ENCODE measurements at places on chromosomes 2 and 18.
A peak's percentile ranks its signal among the peaks of the same experiment; 100 is the strongest.

GRCh38 chr2:74515981-74516633 lies 1.9 kb downstream of the TLX2 start:
- DNase-seq, result no peak

DNA sequence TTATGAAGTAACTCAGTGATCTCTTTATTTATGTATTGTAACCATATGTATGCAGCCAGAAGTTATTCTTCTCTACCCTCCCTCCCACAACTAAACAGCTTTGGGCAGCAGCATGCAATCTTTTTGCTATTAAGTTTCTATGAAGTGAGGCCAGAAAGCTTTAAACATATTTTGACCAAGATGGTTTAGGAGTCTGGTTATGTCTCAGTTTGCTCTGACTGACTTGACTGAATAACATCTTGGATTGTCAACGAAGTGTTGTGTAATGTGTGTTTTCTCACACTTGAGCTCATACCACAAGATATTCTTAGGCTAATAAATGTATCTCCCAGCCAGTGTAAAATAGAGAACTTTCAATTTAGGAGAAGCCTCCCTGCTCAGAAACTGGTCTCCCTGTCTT lies 104.3 kb downstream of the TTC27 start:
- DNase-seq, result no peak

DNA sequence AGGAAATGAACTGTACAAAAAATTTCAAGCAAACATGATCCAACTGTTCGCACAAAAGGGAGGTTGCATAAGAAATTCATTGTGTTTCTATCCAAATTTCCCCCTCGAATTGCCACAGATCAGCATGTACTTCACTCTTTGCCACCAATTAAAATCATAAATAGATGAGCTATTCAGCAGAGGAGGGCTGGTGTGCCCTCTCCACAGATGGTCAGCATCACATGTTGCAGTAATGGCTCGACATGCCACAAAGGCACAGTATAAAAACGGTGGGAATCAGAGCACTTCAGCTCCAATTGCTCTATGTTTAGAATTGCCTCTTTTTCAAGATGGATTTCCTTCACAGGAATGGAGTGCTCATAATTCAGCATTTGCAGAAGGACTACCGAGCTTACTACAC lies at the start of gene G6PC2:
G6PC2 (plus strand) TSS at position 289 of the 400 bp plus-strand sequence; CDS start at position 330, 41 bp downstream.
- DNase-seq, result no peak

GRCh38 chr18:38900031-38900430 lies 1334.4 kb upstream of the CELF4 start:
- no peak for DNase-seq

DNA sequence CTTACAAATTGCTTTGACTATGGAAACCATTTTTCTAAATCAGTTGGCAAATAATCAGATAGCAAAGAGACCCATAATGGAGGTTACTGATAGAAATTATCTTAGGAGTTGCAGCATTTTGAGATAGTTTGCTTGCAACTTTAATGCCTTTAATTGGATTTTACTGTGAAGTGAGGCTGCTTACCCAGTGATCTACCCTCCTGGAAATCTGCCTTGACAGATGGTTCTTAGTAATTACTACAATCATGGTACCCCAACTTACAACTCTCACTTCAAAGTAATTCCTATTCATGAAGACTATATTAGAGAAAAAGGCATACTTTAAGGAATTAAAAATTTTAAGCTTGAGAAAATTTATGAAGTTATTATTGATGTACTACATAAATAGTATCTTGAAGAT lies 1288.6 kb upstream of the CDH2 start:
- DNase-seq, result no peak

GRCh38 chr2:157470321-157470720 lies 26.4 kb upstream of the CYTIP start:
- DNase-seq, result no peak

DNA sequence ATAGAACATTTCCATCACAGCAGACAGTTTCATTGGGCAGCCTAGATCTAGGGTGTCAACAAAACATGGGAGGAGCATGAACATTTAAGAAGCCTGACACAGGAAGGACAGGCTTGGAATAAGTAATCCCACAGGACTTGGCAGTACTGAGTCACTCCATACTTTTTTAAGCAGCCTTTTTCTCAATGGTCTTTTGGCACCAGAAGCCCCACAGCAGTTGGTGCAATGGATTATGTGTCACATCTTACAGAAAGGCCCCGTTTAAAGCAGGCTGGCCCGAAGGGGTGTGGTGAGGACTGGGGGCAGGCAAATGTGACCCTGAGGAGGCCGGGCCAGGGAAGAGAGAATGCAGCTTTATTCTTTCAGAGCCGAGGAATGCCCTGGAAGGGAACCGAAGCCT lies 26.6 kb downstream of the SPTBN1 start:
- DNase-seq, result no peak

DNA sequence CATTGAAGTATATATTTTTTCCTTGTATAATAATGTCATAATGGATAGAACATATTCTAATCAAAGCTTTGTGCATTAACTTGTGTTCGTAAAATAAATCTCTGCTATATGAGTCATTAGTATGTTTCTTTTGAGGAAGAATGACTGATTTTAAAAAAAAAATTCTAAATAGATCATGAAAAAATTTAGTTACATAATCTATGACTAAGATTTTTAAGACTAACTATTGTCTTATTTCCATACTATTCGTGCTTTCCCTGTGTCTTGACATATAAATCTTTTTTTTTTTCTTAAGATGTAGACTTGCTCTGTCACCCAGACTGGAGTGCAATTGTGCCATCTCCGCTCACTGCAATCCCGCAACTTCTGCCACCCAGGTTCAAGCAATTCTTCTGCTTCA lies 226.1 kb downstream of the DSEL start:
- no peak for DNase-seq

DNA sequence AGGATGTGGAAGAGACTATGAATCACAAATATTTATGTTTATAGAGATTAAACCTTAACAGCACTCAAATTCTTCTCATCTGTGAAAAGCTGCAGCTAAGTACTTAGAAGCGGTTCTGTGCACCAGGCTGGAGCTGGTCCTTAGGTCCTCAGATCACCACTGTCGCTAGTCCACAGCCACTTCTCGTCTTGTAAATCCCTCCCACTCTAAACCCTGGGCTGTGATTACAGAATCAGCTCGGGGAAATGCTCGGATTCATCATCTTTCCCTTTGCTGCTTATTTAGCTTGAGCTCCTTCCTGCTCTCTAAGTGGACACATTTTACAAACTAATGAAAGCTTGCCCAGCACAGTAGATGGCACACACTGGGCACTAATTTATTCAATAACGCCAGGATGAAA lies 61.7 kb downstream of the RNF152 start:
- DNase-seq, result no peak

- DNase-seq, result no peak
These were observed 47.6 kb downstream of the STK17B start for GRCh38 chr2:196123679-196124373.

GRCh38 chr2:227617316-227618230 lies at the start of gene SCYGR4:
Gene SCYGR4, plus strand, starts transcription at chr2:227617498. Its CDS starts 0 bp downstream, at chr2:227617498.
- no peak for DNase-seq

DNA sequence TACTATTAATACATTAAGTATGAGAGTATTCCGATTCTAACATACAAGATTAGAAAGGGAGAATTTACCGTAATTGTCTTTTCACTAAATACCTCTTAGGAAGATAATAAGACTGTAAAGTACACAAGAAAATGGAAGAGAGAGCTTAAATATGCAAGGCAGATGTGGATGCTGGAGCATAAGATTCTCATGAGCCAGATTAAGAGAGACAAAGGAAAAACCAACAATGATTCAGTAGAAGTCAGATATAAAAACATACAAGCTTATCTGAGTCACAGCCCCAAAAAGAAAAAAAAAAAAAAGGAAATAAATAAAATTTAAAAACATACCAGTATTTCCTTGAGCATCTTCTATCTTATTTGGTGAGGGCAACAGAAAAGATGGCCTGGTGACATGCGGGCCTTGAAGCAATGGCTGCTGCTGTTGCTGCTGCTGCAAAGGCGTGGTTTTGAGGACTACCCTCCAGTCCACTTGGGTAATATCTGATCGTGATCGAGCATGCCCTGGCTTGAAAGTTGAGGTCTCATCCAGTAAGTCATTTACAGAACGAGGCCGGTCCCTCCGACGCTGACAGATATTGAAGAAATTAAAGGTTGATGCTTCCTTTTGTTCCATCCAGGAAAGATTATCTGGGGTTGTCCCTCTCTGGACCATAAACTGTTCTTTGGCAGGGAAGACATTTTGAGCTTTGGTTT lies 24.5 kb downstream of the PLEKHM3 start:
- no peak for DNase-seq

GRCh38 chr18:48290162-48290926 lies 118.8 kb downstream of the ZBTB7C start:
- DNase-seq, result no peak

DNA sequence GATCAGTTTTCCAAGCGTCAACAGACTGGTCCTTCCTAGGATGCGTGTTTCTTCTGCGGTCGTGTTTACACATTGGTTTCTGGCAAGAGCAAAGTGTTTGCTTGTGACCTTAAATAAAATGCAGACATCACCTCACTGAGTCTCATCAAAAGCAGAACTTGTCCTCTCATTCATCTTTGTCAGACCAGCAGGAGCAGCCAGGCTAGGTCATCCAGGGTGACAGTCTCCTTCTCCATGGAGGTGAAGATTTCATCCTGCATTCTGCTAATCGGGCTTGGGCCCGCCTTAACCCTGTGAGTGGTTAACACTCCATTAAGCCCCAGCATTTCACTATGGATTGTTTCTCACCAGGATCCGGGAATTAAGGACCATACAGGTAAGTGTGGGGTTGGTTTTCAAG lies 64.2 kb upstream of the PID1 start:
- no peak for DNase-seq

DNA sequence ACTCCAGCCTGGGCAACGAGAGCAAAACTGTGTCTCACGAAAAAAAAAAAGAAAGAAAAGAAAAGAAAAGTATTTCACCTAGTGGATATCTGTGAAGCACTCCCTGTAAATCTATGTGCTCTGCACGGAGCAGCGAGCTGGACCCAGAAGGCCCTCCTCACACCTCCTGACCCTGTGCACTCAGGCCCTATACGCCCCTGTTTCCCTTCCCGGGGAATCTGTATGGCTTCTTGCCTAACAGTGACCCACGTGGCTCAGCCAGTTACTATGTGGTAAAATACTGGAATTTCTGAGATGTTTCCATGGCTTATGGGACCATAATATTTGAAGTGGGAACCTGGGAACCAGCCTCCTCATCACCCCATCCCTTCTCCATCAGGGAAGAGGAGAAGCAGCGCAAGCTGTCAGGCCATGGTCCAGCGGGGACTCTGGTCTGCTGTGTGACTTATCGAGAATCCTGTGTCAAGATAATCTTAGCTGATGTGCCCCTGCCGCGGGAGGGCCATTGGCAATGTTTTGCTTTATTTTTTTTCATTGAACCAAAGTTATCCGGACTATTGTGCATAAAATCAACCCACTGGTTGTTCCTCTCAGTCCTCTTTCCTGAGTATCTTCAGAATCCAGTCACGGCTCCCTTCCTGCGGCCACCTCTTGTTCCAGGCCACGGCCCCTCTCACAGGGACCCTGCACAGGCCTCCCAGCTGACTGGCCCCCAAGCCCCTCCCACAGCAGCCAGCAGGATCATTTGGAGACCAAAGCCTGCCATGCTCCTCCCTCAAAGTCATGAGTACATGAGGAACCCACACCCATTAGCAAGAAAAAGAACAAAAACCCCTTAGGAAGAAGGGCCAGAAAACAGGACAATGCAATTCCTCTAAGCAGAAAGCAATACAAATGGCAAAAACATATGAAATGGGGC lies 30.6 kb downstream of the SDC1 start:
- no peak for DNase-seq

GRCh38 chr2:241841181-241842066 lies 17.3 kb downstream of the PDCD1 start:
- no peak for DNase-seq

GRCh38 chr2:160419776-160420505 lies 73.7 kb downstream of the RBMS1 start:
- DNase-seq, result no peak

GRCh38 chr2:128638341-128639119 lies 319.9 kb upstream of the HS6ST1 start:
- DNase-seq, result peak; percentile 80

- no peak for DNase-seq
These were observed 30.0 kb upstream of the NTSR2 start for GRCh38 chr2:11699686-11700670.

- DNase-seq, result no peak
These were observed 65.6 kb upstream of the RAB6C start for GRCh38 chr2:129913695-129914495.

GRCh38 chr2:135258193-135258592 lies 206.1 kb downstream of the RAB3GAP1 start:
- no peak for DNase-seq

- DNase-seq, result no peak
These were observed 202.4 kb downstream of the PIK3C3 start for GRCh38 chr18:42157420-42157819.

- no peak for DNase-seq
These were observed 274.6 kb downstream of the EIPR1 start for GRCh38 chr2:3102922-3103569.

- no peak for DNase-seq
These were observed 234.0 kb downstream of the DYM start for GRCh38 chr18:49226243-49227000.

- no peak for DNase-seq
These were observed 188.1 kb upstream of the FANCL start for GRCh38 chr2:58429014-58429875.

DNA sequence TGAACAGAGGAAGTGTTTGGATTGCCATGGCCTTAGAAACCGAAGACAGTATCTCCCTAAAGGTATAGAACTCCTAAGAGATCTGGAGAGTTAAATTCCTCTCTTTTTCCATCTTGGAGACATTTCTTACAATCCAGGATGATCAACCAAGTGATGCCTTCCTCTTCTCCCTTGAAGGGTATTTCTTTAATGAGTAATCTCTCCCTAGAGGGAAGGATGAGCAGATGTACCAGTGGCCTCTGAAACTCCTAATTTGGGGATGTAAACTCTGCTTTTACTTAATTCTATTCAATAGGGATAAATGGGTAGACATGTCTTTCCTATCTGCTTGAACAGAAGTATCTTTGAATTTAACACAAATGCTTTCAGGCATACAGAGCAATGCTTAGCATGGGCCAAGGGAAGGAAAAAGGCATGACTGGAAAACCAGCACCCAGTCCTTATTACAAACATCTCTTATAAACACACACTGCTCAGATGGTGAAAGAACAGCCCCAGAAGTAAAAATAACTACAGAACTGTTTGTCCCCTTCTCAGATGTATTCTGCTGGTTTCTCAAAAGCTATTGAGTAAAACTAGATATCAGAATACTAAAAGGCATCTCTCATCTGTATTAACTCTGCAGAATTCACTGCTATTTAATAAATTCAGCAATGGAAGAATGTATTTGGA lies 4.7 kb upstream of the THNSL2 start:
- no peak for DNase-seq

- no peak for DNase-seq
These were observed 106.3 kb downstream of the TRIM43 start for GRCh38 chr2:95698146-95698545.

All from SK-N-MC (cell line).